Upper lobe of right lung (tissue), 1 donor: ENCODE measurements at places on chromosomes 3 and 15. TPM values are rescaled to one million over a fixed set of nuclear protein-coding genes. Genes with fewer than 3 reads are reported as not detected.
A peak's percentile ranks its signal among the peaks of the same experiment; 100 is the strongest.

GRCh38 chr3:51705276-51706020 is 1.4 kb upstream of the GRM2 start:
- H3K4me3 ChIP-seq, result no peak overlapping the region
- H3K27me3 ChIP-seq, result no peaks in the 10 kb centered on the region
- DNase-seq, result peak; percentile 46
- peaks cover 21% of the 10 kb centered on the region for H3K36me3 ChIP-seq
- no peak overlapping the region for H3K27ac ChIP-seq

SCN11A gene
- total RNA-seq, result 0.14 TPM

DNA sequence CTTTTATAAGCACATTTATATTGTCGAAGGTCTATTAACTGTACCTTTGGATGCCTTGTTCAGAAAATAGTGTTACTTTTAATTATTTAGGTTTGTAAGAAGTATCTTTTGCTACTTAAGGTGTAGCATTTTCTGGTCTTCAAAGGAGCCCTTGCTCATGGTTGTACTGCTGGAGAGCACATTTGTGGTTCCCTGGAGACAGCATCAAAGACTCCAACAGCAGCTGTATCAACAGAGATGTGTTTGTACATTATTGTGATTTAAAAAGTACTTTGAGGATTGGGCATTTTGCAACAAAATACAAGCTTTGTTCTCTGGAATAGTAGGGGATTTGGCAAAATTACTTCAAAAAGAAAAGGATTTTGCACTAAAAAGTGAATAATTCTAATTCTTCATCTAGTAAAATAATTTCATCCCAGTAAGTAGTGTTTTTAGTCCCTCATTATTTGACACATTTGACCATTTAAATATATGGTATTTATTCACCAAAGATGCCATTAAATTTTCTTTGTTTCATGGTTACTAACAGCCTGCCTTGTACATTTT is 16.5 kb downstream of the TBC1D23 start:
- H3K4me3 ChIP-seq, result no peak overlapping the region
- H3K36me3 ChIP-seq, result peaks cover 27% of the 10 kb centered on the region
- H3K27ac ChIP-seq, result no peak overlapping the region
- DNase-seq, result no peak

DNA sequence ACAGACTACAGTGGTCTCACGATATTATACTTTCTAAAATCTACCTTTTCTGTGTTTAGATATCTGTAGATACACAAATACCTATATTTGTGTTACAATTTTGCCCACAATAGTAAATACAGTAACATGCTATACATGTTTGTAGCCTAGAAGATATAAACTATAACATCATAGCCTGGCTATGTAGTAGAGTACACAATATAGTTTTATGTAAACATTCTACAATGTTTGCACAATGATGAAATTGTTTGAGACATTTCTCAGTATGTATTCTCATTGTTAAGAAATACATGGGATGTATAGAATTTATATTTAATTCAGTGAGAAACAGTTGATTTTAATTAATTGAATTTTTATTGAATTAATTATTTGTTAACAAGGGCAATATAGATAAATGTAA is 1367.0 kb downstream of the OTOL1 start:
- H3K27me3 ChIP-seq, result no peaks in the 10 kb centered on the region
- no peak overlapping the region for H3K4me3 ChIP-seq
- no peaks in the 10 kb centered on the region for H3K36me3 ChIP-seq

- no peak for DNase-seq
- peak overlapping the region; percentile 66 for H3K4me3 ChIP-seq
- peak overlapping the region; percentile 13 for H3K27ac ChIP-seq
- no peaks in the 10 kb centered on the region for H3K27me3 ChIP-seq
- no peaks in the 10 kb centered on the region for H3K36me3 ChIP-seq
- peaks cover 55% of the 10 kb centered on the region for H3K4me1 ChIP-seq
These were observed 2.7 kb downstream of the RAB8B start for GRCh38 chr15:63191895-63192618.

ANKRD34C gene
- not detected for total RNA-seq

CCRL2 gene
- total RNA-seq, result 28.5 TPM

KNG1 gene
- total RNA-seq, result 0.14 TPM

GRCh38 chr3:64390893-64391292 is 165.6 kb upstream of the PRICKLE2 start:
- H3K4me1 ChIP-seq, result no peaks in the 10 kb centered on the region
- no peaks in the 10 kb centered on the region for H3K36me3 ChIP-seq
- no peak overlapping the region for H3K27ac ChIP-seq

DNA sequence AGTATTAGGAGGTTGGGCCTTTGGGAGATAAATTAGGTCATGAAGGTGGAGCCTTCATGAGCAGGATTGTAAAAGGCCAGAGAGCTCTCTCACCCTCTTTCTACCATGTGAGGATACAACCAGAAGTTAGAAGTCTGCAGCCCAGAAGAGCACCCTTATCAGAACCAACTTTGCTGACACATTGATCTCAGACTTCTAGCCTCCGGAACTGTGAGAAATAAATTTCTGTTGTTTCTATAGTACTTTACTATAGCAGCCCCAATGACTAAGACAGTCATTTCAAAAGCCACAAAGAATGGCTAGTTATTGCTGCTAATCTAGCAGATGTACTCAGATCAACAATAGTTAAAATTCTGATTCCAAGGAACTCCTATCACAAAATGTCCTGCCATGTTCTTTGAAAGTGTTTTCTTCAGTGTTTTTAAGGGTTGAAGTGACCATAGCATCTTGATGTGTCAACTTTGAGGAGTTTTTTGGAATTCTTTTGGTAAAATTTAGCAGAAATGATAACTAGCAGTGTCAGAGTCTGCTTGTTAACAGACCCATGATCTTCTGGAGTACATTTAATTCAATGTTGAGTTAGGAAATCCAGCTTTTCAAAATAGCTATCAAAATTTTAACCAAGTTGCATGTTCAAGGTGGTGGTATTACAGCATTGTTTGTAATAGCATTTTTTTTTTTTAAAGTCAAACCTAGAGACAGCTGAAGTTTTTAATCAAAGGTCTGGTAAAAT is 10.3 kb downstream of the DZIP3 start:
- H3K4me3 ChIP-seq, result no peak overlapping the region
- H3K27me3 ChIP-seq, result no peaks in the 10 kb centered on the region
- DNase-seq, result no peak
- no peaks in the 10 kb centered on the region for H3K4me1 ChIP-seq

- peak overlapping the region; percentile 45 for H3K27ac ChIP-seq
- no peak overlapping the region for H3K4me3 ChIP-seq
- no peaks in the 10 kb centered on the region for H3K27me3 ChIP-seq
- peaks cover 92% of the 10 kb centered on the region for H3K4me1 ChIP-seq
- DNase-seq, result no peak
These were observed 25.5 kb downstream of the TBC1D2B start for GRCh38 chr15:78052001-78052401.

GRCh38 chr15:41791547-41791937 is 17.3 kb downstream of the MAPKBP1 start:
- no peak for DNase-seq
- H3K27ac ChIP-seq, result peak overlapping the region; percentile 38
- no peaks in the 10 kb centered on the region for H3K27me3 ChIP-seq
